ENCODE measurements at places on chromosomes 16 and 17.

GRCh38 chr16:88651989-88652761, 1.3 kb upstream of the CYBA start:
- no peak for DNase-seq

- no peak for DNase-seq
Measured at GRCh38 chr17:44374306-44375195, 10.9 kb upstream of the FAM171A2 start.

- no peak for DNase-seq
Measured at GRCh38 chr16:25045696-25046381, 30.7 kb upstream of the ARHGAP17 start.

GRCh38 chr17:16432017-16432416, 16.6 kb downstream of the TRPV2 start:
- DNase-seq, result no peak

Measured in CD4-positive, alpha-beta T cell treated with Interleukin-15 for 1 hour (primary cell).